Stimulated activated CD8-positive, alpha-beta memory T cell treated with anti-CD3 and anti-CD28 coated beads, Interleukin-2, amount 100 ng/mL, for 48 hours (primary cell): ENCODE measurements at places on chromosomes 7 and 10.

DNA sequence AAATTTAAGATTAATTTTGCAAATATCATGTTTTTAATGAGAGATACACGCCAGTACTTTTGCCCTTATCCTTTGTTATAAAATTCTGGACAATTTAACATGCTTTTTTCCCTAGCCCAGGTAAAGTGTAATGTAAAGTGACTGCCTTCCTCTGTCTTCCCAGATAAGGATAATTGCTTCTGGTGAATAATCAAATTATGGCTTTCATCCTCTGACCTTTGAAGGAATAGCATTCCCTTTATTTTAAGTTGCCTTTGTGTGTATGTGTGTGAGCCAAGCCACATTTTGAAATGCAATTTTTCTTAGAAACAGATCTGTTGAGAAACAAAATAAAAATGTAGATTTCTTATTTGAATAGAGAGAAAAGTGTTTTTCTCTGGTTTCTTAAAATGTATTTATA, 107.5 kb downstream of the ADAM22 start:
- DNase-seq: no peak

GRCh38 chr10:11341283-11341960, 270.0 kb downstream of the USP6NL start:
- DNase-seq: no peak

- DNase-seq: no peak
These were observed 5.5 kb downstream of the CYP2W1 start for GRCh38 chr7:988426-988911.

DNA sequence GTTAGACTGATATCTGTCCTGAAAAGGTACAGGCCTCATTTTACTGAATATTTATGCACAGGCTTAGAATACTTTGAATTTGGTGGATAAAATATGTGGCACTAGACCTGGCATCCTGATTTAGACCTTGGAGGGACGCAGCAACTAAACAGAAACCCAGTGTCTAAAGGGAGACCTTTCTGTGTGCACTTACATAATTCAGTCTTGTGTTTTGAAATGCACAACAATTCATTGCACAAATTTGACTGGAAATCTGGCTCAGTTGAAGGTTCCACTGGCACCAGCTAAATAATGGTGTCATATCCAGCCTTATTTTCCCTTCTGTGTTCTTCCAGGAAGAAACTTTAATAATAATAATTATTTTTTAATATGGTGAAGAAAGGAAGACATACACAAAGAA, 142.1 kb downstream of the SND1 start:
- DNase-seq: no peak

DNA sequence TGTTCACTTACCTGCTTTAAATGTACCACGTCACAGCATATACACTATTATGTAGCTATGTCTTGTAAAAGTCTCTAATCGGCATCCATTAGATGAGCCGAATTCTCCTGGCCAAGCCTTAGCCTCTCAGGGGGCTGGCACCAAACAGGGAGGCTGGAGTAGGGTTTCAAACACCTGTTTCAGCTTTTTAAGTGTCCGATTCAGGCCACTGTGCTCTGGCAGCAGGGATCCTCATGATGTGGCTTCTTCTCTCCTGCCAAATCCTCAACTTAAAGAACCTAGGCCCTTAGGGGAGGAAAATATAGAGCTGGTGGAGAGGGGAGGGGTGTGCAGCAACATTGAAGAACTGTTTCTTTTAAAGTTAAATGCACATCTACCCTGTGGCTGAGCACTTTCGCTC, 68.5 kb upstream of the NFKB2 start:
- no peak for DNase-seq

DNA sequence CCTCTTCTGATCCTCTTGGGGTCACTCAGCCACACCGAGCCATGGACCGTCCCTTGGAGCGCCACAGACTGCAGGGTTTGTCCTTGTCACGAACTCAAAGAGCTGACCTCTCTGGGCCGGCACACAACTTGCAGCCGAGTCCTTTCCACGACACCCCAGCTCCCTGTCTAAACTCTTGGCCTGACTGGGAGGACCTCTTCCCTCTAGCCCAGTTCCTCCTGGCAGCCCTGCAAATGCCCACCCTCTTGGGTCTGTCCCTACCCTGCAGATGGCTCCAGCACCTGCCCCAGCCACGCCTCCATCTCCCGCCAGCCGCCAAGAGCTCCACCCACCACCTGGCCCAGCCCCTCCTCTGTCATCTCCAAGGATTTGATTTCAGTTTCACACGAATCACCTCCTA, 339.2 kb downstream of the DNAJB6 start:
- DNase-seq: no peak

DNA sequence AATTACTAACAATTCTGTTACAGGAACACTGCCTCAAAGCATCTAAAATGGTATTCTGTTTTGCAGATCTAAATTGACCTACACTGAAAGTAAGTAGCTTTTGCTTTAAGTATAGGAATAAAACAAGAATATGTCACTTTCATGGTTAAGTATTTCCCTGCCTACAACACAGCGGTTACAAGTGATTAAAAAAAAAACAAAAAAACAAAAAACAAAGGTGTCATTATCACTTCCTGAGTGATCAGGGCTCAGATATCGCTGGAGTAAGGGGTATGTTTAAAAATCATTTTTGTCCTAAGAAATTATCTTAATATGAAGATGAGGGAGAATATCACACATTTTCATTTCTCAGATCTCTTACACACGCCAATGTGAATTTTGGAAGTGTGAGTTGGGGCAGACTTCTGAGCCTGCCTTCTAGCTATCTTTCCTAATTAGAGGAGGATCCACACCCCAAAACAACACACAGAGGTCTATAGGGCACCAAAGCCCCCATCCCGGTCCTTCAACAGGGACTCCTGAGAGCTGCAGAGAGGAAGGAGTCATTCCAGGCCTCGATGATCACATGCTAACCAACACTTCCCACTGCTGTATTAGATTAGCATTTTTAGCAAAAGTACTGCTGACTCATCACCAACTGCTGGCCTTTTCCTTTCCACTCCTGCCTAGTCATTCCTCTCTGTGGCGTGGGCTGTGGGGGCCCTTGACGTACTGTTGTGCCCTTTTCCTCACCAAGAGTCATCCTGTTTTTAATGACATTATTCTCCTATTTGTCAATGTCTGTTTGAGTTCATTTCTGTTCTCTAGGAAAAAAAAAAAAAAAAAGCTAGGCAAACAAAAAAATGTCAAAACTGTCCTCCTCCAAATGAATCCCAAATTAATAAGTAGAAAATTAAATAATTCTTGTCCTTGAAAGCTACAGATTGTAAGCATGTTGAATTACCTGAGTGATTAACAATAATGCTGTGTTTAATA, 31.2 kb downstream of the PRTFDC1 start:
- peak; percentile 65 for DNase-seq

- DNase-seq: no peak
These were observed 167.1 kb upstream of the FAM3C start for GRCh38 chr7:121563177-121563576.

GRCh38 chr10:121617176-121617575, 18.9 kb upstream of the FGFR2 start:
- no peak for DNase-seq

- no peak for DNase-seq
These were observed 85.4 kb downstream of the CDK14 start for GRCh38 chr7:90681336-90682022.

GRCh38 chr10:69160809-69161241, 19.2 kb upstream of the SUPV3L1 start:
- no peak for DNase-seq

DNA sequence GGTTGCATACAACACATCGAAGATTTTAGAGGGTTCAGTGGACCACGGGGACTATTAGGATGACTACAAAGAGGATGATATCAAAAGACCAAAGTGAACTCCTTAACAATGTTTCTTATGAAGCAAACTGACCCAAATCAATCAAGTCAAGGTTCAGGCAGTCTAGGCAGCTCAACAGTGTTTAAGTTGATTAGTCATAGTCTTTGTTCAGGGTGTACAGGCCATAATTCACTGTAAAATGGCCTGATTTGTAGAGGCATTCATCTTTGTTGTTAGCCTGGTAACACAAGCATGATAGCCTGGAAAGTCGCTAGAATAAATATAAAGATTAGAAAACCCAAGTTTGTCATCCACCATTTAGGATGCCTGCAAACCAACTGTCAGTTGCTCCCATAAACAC, 32.6 kb downstream of the ANTXRL start:
- DNase-seq: no peak

GRCh38 chr10:60535427-60535826, 145.8 kb upstream of the ANK3 start:
- DNase-seq: no peak

DNA sequence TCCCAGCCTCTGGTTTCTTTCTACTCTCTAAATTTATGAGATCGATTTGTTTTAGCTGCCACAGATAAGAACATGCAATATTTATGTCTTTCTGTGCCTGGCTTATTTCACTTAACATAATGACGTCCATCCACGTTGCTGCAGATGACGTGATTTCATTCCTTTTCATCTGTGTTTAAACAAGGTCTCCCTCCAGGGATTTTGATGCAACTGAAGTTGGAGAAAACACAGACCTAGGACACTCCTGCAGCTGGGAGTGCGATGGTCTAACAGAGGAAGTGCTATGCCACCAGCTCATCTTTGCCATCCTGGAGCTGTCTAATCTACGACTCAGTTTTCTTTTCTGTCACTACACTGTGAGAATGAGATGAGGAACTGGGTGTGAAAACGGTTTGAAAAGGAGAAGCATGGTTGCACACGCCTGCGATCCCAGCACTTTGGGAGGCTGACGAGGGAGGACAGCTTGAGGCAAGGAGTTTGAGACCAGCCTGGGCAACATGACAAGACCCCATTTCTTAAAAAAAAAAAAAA, 1.5 kb upstream of the KCTD7 start:
- DNase-seq: no peak

DNA sequence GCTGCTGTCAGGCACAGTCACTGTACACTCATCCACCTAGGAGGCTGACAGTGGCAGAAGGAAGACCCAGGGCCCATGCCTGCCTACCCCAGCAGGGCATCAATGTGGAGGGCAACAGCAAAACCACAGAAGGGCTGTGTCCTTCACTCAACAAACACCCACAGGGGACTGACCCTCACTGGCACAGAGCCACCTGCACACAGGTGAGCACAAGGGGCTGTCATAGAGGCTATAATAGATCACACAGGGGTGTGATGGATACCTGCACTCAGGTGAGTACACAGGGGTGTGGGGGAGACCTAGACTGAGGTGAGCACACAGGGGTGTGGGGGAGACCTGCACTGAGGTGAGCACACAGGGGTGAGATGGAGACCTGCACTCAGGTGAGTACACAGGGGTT, 132.8 kb upstream of the TCERG1L start:
- DNase-seq: no peak

GRCh38 chr10:109926061-109926745, 2.9 kb upstream of the XPNPEP1 start:
- no peak for DNase-seq

GRCh38 chr10:102485093-102485784, 17.3 kb downstream of the ACTR1A start:
- no peak for DNase-seq

- no peak for DNase-seq
These were observed 60.2 kb downstream of the WIPF3 start for GRCh38 chr7:29866490-29866930.

DNA sequence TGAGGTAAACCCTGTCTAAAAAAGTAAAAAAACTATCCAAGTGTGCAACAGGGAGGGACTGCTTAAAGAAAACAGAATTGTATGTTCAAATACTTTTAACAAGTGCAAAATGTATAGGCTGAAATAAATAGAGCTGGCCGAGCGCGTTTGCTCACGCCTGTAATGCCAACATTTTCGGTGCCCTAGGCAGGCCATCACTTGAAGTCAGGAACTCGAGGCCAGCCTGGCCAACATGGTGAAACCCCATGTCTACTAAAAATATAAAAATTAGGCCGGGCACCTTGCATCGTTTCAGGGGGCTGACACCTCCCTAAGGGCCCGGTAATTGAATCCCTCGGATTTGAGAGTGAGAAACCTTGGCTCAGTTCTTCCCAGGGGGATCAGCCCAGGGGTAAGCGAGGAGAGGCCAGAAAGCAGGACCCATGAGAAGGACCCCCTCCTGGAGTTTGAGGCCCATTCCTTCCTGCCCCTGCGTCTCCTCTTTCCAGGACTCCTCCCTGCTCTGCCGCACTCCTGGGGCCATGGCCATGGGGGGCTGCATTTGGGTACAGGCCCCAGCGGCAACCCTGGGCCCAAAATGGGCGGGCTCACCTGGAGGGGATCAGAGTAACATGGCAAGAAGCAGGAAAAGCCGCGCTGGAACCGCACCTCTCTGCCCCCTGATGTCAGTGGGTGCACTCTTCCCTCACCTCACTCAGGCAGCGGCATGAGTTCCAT, 75.5 kb upstream of the TMEM248 start:
- DNase-seq: no peak

DNA sequence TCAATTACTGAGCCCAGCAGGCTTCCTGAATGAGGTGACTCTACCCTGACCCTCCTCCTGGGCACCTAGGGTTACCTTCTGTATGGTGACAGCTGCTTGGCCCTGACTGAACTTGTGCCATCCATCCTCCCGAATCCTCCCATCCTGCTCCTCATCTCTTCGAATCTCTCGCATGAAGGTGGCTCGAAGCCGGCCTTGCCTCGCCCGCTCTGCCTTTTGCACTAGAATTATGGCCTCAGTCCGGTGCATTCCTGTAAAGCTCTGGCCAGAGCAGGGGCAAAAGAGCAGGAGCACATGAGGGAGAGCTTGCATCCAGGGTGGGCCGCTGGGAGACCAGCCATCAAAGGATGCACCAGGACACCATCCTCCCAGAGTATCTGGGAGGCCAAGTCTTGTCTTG, 7.5 kb downstream of the H2BK1 start:
- DNase-seq: no peak

GRCh38 chr7:106071356-106071998, 40.6 kb downstream of the SYPL1 start:
- no peak for DNase-seq

DNA sequence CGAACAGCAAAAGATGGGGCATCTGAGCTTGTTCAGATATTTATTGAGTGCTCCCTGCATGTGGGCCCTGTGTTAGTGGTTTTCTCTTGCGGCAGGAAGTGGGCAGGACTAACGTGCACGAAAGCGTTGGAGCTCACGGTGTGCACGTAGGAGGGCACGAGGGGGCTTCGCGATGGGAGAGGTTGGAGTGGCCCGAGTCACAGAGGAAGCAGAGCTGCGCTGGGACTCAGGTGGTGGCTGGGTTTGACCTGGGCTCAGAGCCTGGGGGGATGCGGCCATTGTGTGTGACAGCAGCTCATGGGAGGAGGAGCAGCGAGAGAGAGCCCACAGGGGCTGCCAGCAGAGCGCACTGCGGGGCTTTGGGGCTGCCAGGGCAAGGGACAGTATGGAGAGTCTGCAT, 7.7 kb downstream of the ZSCAN25 start:
- DNase-seq: peak; percentile 69

DNA sequence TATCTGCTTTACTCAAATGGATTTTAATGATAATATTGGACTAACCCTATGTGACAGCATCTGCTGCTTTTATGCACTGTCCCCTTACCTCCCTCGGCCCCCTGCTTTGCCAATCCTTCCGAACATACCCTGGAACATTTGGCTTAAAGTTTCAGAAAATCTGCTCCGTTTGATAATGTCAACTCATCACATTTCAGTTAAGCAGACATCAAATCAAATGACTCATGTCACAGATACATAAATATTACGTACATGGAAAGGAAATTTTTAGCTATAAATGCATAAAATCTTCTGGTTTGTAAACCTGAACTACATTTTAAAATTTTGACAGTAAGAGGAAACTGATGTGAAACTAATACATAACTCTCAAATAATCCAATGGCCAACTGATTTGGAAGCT, 98.2 kb downstream of the CNTNAP2 start:
- no peak for DNase-seq

GRCh38 chr7:132618956-132619305, 42.7 kb upstream of the PLXNA4 start:
- DNase-seq: no peak
